ENCODE measurements at places on chromosomes 2 and 18.

DNA sequence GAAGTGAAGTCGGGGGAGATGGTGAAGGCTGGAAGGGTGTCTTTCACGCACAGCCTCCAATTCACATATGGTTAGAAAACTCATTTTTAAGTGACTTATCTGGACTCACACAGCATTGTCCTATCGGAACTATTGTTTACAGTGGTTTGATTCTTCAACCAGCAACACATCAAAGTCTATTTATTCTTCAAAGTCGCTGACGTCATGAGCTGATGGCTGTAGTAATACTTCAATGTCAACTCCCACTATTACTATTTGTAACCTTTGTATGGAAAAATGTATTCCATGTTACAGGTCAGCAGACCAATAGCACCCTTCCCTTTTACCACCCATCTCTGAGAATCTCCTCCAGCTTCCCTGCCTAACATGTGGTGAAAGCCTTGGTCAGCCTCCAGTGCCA, 47.8 kb upstream of the TMEM163 start:
- no peak for DNase-seq

- DNase-seq = no peak
These were observed 262.2 kb downstream of the TWIST2 start for GRCh38 chr2:239109928-239110545.

DNA sequence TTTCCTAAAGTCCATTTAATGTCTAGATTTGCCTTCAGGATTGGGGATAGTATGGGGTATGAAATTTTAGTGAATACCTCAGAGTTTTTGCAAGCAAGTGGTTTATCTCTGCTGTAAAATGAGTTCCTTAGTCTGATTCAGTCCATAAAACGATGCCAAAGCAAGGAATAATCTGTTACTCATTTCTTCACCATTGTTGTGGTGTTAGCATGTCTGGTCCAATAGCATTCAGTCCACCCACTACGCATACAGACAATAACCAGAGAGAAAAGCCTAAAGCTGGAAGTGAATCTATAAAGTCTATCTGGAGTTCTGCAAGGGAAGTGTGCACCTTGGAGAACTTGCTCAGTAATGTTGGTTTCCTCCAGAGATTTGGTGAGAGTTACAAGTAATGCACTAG, 12.9 kb upstream of the DPP4 start:
- no peak for DNase-seq

DNA sequence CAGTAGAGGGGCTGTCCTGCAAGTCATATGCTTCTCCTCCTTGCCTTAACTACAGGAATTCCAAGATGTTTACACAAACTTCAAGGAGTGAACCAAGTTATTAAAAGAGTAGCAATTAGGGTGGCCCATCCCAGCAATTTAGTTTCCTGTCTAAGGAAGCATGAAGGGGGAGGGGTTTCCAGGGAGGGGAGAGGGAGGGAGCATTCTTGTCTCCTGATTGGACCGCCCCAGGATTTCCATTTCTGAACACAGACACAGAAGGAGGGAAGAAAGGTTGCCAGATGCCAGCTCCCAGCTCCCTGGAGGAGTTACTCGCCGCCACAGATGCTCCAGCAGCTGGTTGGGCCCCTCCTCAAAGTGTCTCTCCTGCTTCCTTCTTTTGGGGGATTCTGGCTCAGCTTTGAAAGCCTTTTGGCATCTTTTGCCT, 107.6 kb downstream of the TRIB2 start:
- no peak for DNase-seq

DNA sequence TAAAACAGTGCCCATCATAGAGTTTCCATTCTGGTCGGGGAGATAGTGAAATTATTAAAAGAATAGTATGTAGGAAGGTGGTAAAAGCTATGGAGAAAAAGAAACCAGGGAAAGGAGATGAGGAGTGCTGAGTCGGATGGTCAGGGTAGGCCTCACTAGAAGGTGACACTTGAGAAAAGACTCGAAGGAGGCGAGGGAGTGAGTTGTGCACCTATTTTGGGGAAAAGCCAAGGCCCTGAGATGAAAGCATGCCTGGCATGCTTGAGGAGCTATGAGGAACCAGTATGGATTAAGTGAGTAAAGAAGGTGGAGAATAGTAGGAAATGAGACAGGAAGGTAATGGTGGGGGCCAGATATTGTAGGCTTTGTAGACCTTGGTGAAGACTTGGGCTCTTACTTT, 7.3 kb upstream of the TTLL4 start:
- DNase-seq = no peak

DNA sequence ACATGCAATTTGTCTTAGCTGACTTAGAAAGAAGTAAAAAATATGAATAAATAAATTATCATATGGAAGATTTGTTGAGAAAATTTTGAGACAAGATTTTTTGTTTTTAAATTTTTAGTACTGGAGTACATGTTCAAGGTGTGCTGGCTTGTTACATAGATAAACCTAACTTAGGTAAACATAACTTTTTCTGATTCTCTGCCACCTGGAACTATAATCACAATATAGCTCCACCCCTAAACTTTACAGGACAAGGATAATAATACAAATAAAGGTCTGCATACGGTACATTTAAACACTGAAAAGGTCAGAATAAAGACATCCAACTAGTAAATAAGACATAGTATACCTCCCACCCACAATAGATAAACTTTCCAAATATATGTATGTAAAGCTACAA, 330.5 kb downstream of the LRRTM4 start:
- no peak for DNase-seq

GRCh38 chr18:78682716-78683115, 296.9 kb upstream of the SALL3 start:
- no peak for DNase-seq

DNA sequence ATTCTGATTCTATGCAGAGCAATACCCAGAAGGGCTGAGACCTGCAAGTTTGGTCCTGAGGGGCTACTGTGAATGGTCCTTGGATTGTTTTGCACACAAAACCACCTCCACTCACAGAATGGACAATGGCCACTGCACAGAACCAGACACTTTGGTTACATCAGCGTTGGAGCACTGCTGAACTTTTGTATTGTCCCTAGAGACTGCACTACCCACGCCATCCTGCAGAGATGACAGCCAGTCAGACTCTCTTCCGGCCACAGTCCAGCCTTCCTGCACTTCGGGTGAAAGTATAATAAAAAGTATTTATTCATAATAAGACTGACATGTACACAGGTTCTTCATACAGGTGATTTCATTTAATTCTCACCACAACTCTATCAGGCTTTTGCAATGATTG, 35.7 kb downstream of the CELF4 start:
- no peak for DNase-seq

- no peak for DNase-seq
These were observed 58.3 kb upstream of the TNP1 start for GRCh38 chr2:216918088-216918680.

DNA sequence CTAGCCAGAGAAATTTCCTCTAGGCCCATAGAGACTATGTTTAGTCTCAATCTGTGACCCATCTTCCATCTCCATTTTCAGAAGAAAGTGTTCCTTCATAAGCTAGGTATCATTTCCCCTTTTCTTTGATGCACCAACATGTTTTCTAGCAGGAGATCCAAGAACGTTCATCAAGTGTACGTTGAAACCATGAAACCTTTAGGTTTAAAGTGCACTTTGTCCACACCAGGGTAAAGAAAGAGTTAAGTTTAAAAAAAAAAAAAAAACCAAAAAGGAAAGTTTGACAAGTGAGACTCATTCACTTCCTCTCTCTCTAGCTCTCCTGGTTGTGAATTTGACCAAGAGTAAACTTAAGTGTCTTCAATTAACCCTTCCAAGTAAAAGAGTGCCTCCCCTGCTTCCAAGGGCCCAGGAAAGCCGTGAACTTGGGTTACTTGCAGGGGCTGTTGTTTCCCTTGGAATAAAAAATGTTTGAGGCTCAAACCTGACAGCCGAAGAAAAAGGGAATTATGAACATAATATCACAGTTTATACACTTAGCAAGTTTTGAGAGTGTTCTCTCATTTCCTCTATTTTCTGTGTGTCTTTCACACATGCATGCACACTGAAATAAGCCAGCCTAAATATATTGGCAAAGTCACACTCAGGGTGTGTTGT, 56.7 kb downstream of the LBH start:
- DNase-seq = peak; percentile 15

DNA sequence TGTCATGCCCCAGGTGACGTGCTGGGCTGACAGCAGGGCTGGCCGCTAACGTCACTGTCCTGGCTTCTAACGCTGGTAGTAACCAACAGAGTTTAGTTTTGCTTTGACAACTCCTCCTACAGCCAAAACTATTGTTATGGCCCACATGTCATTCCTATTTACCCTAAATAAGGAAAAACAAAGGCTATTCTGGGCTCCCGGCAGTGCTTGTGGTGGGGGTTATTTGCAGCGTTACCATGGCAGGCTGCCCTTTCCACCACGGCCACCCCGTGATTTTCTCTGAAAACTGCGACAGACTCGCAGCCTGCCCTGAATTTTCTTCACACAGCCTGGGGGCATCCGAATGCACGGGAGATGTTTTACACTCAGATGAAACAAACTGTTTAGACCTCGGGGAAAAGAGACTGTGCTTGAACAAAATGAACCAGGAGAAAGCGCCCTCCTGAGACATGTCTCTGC, 115.2 kb downstream of the FAM210A start:
- DNase-seq = peak; percentile 80

DNA sequence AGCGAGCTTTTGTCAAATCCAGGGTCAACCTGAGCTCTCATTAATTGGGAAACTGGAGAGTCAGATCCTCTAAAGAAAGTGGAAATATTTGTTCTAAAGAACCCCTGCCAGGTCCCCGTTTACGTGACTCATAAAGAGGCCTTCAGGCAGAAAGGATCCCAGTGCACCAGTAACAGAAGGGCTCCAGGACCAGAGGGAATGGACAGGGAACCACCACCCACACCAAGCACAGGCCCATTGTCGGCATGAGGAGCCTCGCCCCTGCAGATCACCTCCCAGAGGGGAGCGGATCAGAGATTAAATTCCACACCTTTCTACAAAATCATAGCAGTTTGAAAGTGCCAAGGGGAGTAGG, 16.4 kb upstream of the C1QL2 start:
- no peak for DNase-seq

DNA sequence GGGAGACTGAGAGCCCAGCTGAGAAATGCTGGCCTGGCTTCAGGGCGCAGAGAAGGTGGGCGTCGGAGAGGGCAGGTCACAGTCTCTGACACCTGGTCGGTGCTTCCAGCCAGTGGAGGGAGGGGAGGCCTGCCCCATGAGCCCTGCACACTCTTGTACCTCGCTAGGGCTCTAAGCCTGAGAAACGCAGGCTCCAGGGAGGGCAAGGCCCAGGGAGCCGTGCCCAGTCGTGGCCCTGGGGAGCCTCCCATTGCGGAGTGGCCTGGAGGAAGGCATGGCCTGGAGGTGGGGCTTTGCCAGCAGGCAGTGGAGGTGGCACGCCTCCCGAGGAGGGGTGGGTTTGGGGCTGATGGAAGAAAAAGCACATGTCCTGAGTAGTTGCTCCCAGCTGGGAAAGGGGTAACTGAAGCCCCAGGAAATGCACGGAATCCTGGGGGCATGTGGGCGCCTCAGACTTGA, 39.0 kb downstream of the MTERF4 start:
- DNase-seq = no peak

- DNase-seq = no peak
These were observed 6.6 kb upstream of the OXER1 start for GRCh38 chr2:42770288-42771131.

- DNase-seq = no peak
These were observed 30.6 kb downstream of the HS6ST1 start for GRCh38 chr2:128287780-128288735.

DNA sequence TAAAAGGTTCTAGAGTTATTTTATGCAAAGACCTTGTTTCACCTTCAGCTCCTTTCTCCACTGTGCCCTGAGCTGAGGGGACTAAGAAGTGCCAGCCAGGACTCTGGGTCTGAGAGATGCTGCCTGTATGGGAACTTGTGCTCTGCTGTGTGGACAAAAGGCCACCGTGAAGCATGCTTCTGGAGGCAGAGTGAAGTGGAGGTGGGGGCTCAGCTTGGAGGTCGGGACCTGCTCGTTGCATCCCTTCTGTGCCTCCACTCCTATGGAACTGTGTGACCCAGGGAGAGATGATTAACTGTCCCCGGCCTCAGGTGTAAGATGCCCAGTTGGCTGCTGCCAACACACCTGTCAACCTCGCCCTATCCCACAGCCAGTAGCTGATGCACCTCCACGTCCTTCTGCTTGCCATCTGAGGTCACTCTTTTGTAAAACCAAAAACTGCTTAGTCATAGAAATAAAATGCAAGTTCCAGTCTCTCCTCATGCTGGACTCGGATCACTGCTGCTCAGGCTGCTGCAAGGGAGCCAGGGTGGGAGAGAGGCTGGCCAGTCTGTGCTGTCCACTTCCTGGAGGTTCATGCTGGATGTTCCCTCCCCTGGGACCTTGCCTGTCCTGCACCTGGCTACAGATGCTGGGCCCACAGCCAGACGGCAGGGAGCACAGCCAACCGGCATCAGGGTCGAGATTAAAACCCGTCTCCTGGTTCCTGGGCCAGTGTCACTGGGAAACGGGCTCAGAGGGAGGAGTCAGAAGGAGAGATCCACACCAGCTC, 113.2 kb downstream of the ACKR3 start:
- no peak for DNase-seq

GRCh38 chr18:43507842-43508481, 230.7 kb upstream of the SYT4 start:
- no peak for DNase-seq

DNA sequence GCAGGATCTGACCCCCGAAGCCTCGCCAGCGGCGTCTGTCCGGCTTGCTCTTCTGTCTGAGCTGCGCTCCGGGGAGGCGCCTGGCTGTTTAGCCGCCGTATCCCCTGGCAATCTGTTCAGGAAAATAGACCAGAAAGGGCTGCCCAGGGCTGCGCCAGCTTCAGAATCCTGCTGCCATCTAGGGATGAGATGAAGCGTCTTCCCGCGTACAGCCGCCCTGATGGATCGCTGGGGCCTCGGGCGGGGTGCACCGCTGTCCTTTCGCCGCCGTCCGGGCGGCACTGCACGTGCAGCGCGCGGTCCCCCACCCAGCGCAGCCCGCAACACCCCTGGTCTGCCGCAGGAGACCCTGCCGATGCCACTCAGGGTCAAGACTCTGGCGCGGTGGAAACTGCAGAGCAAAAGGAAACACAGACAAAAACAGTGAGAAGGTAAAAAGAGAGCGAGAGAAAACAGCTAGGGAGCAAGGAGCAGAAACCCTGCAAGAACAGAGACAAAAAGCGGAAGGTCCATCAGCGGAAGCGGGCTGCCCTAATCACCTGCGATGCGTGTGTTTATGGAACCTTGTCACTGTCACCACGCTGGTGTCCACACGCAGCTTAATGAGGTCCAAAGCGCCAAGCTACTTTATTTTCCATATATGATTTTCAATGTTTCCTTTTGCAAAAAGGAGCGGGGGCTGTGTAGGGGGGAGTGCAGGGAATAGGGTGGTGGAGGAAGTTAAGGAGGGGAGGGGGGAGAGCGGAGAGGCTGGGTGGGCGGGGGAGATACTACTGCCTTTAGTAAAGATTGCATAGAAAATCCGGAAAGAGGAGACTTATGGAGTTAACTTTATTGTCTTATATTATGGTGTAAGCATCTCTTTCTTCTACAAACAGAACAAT, 2113.3 kb upstream of the PIK3C3 start:
- no peak for DNase-seq

DNA sequence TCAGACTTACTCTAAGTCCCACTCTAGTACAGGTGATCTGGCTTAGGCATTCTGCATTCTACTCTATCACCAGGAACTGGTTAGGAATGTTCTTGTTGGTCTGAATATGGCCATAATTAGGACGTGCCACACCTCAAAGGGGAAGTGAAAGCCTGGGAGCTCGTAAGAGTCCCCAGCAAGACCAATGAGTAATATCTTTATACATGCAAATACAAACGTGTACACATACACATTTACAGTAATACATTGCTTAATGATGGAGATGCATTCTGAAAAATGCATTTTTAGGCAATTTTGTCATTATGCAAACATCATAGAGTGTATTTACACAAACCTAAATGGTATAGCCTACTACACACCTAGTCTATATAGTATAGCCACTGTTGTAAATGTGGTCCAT, 19.5 kb upstream of the ERCC3 start:
- no peak for DNase-seq
